ENCODE measurements at places on chromosomes 2 and 18. TPM values are rescaled to one million over a fixed set of nuclear protein-coding genes. Genes with fewer than 3 reads are reported as not detected.

DNA sequence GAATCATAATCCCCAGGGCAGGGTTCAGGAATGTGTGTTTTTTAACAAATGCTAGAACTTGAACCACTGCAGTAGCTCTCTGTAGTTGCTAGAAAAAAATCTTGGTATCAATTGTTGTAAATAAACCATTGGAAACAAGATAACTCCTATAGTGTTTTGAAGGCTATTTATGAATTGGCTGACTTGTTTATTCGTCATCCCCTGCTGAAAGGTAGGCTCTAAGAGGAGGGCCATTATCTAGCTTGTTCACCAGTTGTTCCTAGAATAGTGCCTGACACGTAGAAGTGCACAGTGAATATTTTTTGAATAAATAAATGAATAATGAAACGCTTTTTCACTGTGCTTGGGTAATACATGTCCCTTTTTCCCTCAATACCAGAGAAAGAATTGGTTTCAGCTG lies 211.4 kb downstream of the BABAM2 start:
- no peak for DNase-seq

- no peak for DNase-seq
These were observed 50.3 kb upstream of the SP3 start for GRCh38 chr2:174015428-174015827.

DNA sequence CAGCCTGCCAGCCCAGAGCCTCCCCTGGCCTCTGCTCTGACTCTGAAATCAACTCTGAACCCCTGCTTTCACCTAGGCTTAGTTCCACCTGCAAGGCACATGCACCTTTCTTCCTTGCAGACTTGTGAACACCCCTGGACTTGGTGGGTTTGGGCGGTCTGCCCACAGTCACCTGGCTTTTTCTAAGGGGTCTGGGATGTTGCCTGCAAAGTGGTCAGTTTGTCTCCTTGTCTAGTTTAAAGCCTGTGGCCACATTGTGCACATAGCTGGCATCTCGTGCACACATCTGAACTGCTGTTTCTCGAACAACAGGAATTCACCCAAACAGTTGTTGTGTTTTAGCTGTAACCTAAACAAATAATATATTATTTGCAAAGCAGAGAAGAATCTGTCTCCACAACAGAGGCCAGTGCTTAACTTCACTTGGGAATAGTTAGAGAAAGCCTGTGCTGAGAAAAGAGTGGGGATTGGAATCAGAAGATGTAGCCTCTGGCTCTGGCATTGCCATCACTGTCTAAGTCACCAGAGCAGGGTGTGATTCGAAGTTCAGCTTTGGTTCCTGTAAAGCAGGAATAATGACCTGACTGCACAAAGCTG lies 108.5 kb downstream of the TMEM18 start:
- no peak for DNase-seq

DNA sequence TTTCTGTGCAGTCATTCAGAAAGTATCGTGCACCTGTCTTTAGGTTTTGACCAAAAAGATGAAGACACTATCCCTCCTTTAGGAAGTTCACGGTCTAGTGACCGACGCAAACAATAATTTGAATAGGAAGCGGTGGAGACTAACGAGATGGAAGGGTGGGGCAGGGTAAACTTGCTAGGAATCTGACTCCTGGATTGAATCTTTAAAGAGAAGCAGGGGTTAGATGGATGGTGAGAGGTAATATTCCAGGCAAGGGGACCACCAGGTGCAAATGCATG lies 651 bp upstream of the TXNL1 start:
- DNase-seq: no peak

DNA sequence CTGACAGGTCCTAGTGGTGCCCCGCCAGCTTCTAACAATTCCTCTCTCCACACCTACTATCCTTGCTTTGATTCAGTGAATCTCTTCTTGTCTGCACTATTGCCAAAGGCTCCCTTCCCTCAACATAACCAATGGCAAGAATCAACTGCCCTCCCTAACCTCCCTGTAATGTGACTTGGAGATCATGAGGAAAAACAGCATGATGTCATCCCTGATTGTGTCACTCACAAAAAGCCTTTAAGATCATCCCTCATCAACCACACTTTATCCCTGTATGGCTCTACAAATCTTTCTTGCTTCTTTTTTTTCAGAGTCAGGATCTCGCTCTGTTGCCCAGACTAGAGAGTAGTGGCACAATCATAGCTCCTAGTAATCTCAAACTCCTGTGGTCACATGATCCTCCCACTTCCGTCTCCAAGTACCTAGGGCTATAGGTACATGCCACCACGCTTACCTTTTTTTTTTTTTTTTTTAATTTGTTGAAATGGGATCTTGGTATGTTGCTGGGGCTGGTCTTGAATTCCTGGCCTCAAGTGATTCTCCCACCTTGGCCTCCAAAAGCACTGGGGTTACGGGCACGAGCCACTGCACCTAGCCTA lies 19.7 kb downstream of the SAP130 start:
- DNase-seq: no peak

GRCh38 chr2:43324259-43325106 lies 98.1 kb upstream of the ZFP36L2 start:
- no peak for DNase-seq

- DNase-seq: no peak
These were observed 334.4 kb upstream of the THUMPD2 start for GRCh38 chr2:40113272-40113968.

DNA sequence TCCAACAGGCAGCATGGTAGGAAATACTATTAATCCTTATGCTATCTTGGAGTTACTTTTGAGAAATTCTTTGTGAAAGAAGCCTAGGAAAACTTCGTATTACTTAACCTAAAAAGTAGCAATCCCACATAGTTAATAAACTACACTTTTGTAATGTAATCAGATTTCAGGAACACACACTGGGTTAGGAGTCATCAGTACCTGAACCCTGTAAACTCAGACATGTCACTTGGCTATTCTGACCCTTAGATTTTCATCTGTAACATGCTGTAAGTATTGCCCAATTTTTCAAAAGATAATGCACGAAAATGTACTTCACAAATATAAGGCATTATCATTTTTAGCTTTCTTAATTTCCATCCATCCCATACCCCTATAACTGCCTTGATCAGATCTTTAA lies 39.0 kb downstream of the KIDINS220 start:
- no peak for DNase-seq

DNA sequence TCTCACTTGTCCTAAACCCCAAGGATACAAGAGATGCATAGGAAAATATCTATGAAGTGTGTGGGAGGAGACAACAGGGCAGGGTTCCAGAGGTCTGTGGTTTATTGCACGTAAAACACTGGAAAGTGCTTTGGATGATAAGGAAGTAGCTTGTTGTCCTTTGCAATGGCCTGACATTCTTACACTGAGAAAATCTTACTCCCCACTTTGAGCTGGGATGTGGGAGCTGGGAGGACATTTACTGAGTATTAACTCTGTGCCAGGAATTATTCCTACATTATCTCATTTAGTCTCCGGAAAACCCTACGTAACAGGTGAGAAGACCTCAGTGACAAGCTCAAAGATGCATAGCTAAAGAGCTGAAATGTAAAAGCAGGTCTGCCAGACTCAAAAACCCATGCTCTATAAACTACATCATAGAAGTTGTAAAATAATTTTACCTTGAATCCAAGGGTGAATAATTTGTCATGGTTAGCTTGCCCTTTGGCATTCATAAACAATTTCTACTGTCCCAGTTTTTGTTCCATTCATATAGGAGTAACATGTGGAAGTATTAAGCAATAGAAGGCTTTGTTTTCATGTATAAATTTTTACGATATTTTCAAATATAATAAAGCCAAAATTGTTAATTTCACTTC lies 9.2 kb upstream of the GALNT3 start:
- no peak for DNase-seq

The CNGA3 gene
- not detected for total RNA-seq

The CIDEA gene
- total RNA-seq: not detected

The FAM237A gene
- not detected for total RNA-seq

Data from activated naive CD4-positive, alpha-beta T cell treated with anti-CD3 and anti-CD28 coated beads for 36 hours (primary cell).